Fibroblast of skin of left quadriceps (primary cell): ENCODE measurements at places on chromosomes 6 and 20.
A peak's percentile ranks its signal among the peaks of the same experiment; 100 is the strongest.

- no peak for DNase-seq
Measured at GRCh38 chr20:34164381-34164984, 52.4 kb upstream of the EIF2S2 start.

- no peak for DNase-seq
Measured at GRCh38 chr6:21639316-21639715, 45.8 kb downstream of the SOX4 start.

- no peak for DNase-seq
Measured at GRCh38 chr6:53033764-53034163, 31.4 kb upstream of the FBXO9 start.

GRCh38 chr6:16743664-16744210 lies 17.5 kb downstream of the ATXN1 start:
- DNase-seq, result no peak

- no peak for DNase-seq
Measured at GRCh38 chr6:3946778-3947177, 97.6 kb downstream of the FAM50B start.

- no peak for DNase-seq
Measured at GRCh38 chr6:35543459-35544193, 30.9 kb upstream of the TULP1 start.

DNA sequence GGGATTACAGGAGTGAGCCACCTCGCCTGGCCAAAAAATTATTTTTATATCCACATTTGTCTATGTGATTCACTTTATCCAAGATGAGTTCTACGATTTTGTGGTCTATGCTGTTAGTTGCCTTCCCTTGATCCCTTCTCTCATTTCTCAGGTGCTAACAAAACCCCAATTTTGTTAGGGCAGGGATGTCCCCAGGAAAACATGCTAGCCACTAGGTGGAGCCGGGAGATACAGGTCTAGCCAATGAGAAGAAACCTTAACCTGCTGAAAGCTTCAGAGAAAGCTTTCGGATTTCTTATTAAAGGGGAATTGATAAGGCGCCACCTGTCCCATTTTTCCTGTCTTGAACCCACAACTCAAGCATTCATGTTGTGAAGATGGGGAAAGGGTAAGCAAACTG lies 167.4 kb upstream of the OLIG3 start:
- DNase-seq, result no peak

DNA sequence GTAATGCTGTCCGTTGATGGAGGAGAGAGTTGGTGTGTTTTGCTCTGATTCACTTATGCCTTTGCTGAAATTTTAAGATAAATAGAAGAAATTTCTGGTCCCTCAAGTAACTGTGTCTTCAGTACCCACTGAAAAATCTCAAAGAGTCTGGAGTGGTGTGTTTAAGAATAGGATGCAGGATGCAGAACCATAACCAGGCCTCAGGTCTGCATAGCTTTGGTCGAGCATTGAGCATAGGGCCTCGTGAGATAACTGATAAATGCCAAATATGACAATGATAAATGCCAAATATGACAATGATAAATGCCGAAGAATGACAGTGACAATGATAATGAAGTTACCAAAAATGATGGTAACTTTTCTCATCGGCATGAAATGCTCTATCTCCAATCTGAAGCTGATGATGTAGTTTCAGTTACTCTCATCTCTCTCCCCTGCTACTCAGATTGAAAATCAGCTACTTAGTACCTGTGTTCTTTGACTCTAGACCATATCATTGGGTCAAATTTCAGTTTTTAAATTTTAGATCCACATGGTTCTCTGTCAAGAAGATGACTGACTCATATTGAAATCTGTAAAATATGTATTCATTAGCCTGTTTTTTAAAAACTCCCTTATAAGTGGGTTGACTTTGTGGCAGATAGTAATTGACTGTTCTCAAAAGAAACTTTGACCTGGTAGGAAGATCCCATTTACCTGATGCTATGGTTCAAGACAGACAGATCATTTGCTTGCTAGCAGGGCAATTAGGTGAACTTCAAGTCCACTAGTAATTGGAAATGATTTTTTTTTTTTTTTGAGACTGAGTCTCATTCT lies 96.6 kb downstream of the SLC16A10 start:
- DNase-seq, result no peak

DNA sequence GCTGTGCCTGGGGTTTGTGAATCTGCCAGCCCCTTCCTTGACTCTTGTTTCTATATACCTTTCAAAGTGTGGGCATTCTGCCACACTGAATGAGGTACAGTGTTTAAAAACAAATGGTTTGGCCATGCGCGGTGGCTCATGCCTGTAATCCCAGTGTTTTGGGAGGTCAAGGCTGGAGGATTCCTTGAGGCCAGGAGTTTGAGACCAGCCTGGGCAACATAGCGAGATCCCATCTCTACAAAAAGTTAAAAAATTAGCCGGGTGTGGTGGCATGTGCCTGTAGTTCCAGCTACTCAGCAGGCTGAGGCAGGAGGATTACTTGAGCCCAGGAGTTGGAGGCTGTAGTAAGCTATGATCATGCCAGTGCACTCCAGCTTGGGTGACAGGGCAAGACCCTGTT lies 5.8 kb downstream of the FAM83D start:
- no peak for DNase-seq

DNA sequence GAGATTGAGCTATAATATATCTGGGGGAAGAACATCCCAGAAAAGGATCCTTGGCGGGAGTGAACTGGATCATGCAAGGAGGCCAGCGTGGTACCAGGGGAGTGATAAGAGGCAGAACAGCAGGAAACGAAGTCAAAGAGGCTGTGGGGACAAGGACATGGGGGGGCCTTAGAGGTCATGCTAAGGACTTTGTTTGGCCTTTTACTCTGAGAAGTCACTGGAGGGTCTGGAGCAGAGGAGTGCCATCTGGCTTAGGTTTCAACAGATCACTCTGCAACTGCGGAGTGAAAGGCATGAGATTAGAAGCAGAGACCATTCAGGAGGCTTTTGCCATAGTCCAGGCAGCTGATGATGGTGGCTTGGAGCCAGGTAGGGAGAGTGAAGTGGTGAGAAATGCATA lies 24.3 kb downstream of the MRAP2 start:
- no peak for DNase-seq

GRCh38 chr6:151482290-151482689 lies 11.5 kb upstream of the CCDC170 start:
- peak; percentile 48 for DNase-seq

GRCh38 chr6:166664135-166664534 lies 37.1 kb upstream of the RPS6KA2 start:
- no peak for DNase-seq

- no peak for DNase-seq
Measured at GRCh38 chr6:36296240-36296639, 26.4 kb downstream of the PNPLA1 start.

DNA sequence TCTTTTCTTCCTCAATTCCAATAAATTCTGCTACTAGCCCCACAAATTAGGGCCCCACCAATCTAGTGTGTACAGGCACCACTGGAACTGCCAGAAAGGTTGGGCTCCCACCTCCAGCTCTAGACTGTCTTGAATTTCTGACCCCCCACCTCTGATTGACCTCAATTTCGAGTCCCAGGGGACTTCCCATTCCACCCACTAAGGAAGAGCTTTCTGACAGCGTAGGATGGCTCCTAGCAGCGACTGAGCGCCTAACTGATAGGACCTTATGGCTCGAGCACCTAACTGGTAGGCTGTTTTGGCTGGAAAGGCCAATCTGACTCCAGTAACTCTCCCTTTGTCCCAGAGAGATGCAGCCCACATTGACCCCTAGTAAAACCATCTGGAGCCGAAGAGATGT lies 171.6 kb upstream of the ZNF184 start:
- DNase-seq, result no peak

GRCh38 chr6:162345051-162345511 lies 382.5 kb downstream of the PRKN start:
- peak; percentile 32 for DNase-seq

GRCh38 chr6:164210323-164210722 lies 795.8 kb downstream of the QKI start:
- DNase-seq, result no peak

GRCh38 chr6:22199771-22200170 lies 97.1 kb downstream of the PRL start:
- no peak for DNase-seq

- DNase-seq, result no peak
Measured at GRCh38 chr6:84740385-84740784, 24.0 kb downstream of the TBX18 start.

- no peak for DNase-seq
Measured at GRCh38 chr6:149332602-149333265, 15.2 kb downstream of the TAB2 start.

GRCh38 chr20:35151736-35152135 lies 4.6 kb upstream of the EDEM2 start:
- DNase-seq, result no peak
